ENCODE measurements at places on chromosomes 3 and 15. TPM values are rescaled to one million over a fixed set of nuclear protein-coding genes. Genes with fewer than 3 reads are reported as not detected.

The EPHB1 gene
- total RNA-seq = not detected

The MOBP gene
- not detected for total RNA-seq

The CHAC1 gene
- total RNA-seq = 12.4 TPM

The NR1I2 gene
- not detected for total RNA-seq

The FBXO40 gene
- not detected for total RNA-seq

The NEO1 gene
- total RNA-seq = 0.81 TPM

The SAMD7 gene
- not detected for total RNA-seq

The CCRL2 gene
- 3.2 TPM for total RNA-seq

The RABL3 gene
- total RNA-seq = 7.0 TPM

The ZKSCAN7 gene
- total RNA-seq = 3.2 TPM

The PP2D1 gene
- not detected for total RNA-seq

The SLC7A14 gene
- 0.10 TPM for total RNA-seq

The PFKFB4 gene
- total RNA-seq = 18.8 TPM

The ANKDD1A gene
- 0.95 TPM for total RNA-seq

The ADPGK gene
- total RNA-seq = 71.7 TPM

The GNAT1 gene
- total RNA-seq = not detected

The HOMER2 gene
- total RNA-seq = 40.4 TPM

The AMT gene
- total RNA-seq = 0.14 TPM

The ROBO2 gene
- not detected for total RNA-seq

The SLC25A38 gene
- 38.0 TPM for total RNA-seq

The ALDH1A3 gene
- not detected for total RNA-seq

The CLN6 gene
- total RNA-seq = 36.4 TPM

The C2CD4A gene
- total RNA-seq = not detected

The SLC24A5 gene
- total RNA-seq = not detected

The DAZL gene
- total RNA-seq = not detected

The CHRM5 gene
- total RNA-seq = 0.18 TPM

The MKRN2OS gene
- total RNA-seq = not detected

The BMF gene
- 14.3 TPM for total RNA-seq

The ITIH1 gene
- total RNA-seq = not detected

The CXCR6 gene
- 0.27 TPM for total RNA-seq

The MME gene
- 540 TPM for total RNA-seq

The CPLX3 gene
- total RNA-seq = not detected

The FGF12 gene
- total RNA-seq = not detected

The LEO1 gene
- total RNA-seq = 32.9 TPM

The ARHGAP31 gene
- not detected for total RNA-seq

The RFTN1 gene
- 21.3 TPM for total RNA-seq

The NAALADL2 gene
- total RNA-seq = 1.3 TPM

The MCTP2 gene
- total RNA-seq = not detected

The SAXO2 gene
- not detected for total RNA-seq

The MYO5C gene
- 4.2 TPM for total RNA-seq

The PAK6 gene
- 1.8 TPM for total RNA-seq

The IL17RE gene
- 5.3 TPM for total RNA-seq
